ENCODE measurements at places on chromosomes 7 and 10.

- no peak for DNase-seq
These were observed 253.6 kb upstream of the NPVF start for GRCh38 chr7:25481891-25482290.

GRCh38 chr7:25028370-25029021 lies 48.5 kb upstream of the OSBPL3 start:
- peak; percentile 13 for DNase-seq

GRCh38 chr7:41786944-41787343 lies 84.1 kb upstream of the INHBA start:
- DNase-seq, result no peak

- no peak for DNase-seq
These were observed 180.9 kb downstream of the ANK3 start for GRCh38 chr10:60208676-60209269.

- no peak for DNase-seq
These were observed 104.6 kb upstream of the DNAJB12 start for GRCh38 chr10:72459301-72459700.

GRCh38 chr10:124226271-124227054 lies 133.1 kb upstream of the CHST15 start:
- DNase-seq, result no peak

GRCh38 chr10:51321980-51322379 lies 247.7 kb downstream of the PRKG1 start:
- DNase-seq, result no peak

DNA sequence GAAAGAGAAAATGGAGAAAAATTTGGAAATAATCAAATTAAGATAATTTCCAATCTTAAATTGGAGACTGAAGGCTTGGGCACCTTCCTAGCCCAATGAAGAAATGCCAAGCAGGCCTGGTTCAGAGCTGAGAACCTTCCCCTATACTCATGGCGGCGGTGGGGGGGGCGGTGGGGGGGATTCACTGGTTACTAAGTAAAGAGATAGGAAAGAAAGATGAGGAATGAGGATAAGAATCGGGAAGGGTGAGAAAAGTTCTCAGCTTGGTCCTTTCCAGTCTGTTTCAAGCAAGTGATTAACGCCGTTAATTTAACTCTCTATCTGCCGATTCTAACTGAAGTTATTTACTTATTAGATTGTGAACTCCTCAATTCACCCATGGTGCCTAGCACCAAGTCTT lies 41.5 kb downstream of the DPY19L1 start:
- no peak for DNase-seq

GRCh38 chr7:95316588-95316987 lies 7.7 kb downstream of the PON1 start:
- no peak for DNase-seq

DNA sequence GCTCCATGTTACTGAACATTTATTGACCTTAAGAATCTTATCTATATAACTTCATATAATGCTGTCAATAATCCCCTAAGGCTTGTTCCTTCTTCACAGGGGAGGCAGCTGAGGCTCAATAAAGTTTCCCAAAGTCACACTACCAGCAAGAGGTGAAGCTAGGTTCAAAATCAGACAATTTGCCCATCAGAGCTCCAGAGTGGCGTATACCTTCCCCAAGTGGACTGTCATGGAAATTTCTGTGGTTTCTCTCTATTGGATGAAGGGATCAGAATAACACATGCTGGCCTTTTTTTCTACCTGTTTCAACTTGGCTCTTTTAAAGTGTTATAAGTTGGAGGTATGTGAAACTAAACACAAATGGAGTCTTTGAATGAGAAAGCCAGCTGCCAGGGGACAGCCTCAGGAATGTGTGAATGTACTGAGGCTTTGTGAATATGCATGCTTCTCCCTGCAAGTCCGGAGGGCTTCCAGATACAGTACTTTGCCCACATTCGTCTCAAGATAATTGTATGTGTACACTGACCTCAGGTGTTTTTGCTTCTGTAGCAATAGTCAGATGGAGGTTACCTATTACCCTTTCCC lies 656.3 kb upstream of the CELF2 start:
- no peak for DNase-seq

- no peak for DNase-seq
These were observed 176.8 kb upstream of the TBX20 start for GRCh38 chr7:35430547-35431153.

DNA sequence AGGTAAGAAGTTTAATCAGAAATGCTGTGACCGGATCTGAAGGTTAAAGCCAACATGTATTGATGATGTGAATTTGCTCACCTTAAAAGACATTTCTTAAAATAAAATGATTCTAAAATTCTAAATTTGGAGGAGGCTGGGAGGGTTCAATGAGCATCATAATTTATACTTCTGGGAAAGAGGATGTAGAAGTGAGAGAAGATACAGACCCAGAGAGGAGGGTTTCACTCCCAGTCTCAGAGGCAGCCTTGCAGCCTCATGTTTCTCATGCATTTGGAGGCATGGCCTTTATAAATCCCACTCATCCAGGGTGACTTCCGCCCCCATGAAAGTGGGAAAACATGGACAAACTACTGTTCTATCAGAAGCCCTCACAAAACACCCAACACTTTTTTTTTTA lies 305.6 kb upstream of the PITRM1 start:
- no peak for DNase-seq

- no peak for DNase-seq
These were observed 104.6 kb downstream of the CALN1 start for GRCh38 chr7:72307566-72307965.

- no peak for DNase-seq
These were observed 98.9 kb downstream of the KMT2C start for GRCh38 chr7:152336754-152337368.

DNA sequence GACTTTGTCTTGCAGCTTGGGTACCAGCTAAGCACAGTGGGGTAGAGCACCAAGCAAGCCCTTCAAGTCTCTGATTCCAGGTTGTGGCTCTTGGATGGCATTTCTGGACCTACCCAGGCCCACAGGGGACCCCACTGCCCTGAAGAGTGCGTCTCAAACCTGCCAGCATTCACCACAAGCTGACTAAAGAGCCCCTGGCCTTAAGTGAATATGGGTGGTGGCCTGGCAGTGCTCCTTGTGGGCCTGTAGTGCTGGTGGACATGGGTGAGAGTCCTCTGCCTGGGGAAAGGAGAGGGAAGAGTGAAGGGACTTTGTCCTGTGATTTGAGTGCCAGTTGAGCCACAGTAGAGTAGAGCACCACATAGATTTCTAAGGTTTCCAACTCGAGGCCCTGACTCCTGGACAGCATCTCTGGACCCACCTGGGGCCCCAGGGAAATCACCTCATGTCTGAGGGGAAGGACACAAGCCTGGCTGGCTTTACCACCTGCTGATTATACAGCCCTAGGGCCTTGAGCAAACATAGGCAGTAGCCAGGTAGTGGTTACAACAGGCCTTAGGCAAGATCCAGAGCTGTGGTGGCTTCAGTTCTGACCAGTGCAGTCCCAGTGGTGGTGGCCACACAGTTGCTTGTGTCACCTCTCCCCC lies 23.7 kb downstream of the GSDME start:
- DNase-seq, result no peak

DNA sequence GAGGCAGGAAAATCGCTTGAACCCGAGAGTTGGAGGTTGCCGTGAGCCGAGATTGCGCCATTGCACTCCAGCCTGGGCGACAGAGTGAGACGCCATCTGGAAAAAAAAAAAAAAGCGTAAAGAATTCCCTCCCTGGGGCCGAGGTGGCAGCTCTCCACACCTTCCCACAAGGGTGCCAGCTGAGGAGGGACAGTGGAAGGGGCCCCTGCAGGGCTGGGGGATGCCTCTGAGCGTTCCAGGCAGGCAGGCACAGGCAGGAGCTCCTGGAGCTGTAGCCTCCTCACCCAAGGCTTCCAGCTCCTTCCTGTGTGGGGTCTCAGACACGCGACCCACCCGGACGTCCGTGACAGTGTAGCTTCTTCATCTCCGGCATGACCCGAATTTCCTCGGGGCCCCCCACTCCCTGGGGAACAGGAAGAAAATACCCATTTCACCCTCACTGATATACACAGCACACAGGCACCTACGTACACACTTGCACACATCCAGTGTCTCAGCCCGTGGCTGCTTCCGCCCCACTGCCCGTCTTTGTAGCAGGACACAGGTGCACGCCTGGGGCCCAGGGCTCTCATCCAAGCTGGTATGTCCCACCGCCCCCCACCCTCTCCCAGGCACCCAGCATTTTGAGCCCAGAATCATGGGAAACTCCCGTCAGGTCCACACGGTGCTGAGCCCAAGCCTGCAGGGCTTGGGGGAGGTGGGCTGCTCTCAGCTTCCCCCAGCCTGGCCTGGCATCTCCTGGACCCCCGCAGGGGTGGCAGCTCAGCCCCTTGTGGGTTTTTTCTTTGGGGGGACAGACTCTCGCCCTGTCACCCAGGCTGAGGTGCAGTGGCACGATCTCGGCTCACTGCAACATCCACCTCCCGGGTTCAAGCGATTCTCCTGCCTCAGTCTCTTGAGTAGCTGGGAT lies 25.7 kb downstream of the GRIFIN start:
- DNase-seq, result no peak

DNA sequence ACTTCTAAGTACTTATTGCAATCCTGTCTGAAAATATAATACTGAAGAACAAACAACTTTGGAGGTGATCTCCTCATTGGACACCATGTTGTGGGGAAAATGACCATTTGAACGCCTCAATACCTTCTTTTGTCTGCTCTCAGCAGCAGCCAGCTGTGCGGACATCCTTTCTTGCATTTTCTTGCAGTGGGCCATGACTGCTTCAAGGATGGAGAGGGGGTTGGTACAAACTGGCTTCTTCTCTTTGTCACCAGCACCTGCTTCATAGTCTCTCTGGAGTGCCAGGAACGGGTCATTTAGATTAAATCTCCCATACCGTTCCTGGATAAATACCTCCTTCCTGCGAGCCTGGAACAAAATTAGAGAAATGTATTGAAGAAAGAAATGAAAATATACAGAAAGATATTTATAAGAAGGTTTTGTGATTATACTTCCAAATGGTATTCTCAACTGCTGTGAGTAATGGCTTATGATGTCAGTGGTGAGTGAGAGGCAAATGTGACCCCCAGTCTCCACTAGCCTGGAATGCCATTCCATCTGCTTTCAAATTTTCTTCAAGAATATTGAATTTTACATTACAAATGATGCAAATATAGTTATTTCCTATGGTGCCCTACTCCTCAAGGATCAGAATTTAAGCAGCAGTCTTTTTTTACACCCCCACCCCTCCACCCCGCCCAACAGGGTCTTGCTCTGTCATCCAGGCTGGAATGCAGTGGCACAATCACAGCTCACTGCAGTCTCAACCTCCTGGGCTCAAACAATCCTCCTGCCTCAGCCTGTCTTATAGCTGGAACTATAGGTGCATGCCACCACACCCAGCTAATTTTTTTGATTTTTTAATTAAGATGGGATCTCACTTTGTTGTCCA lies 62.4 kb downstream of the CTTNBP2 start:
- DNase-seq, result no peak

DNA sequence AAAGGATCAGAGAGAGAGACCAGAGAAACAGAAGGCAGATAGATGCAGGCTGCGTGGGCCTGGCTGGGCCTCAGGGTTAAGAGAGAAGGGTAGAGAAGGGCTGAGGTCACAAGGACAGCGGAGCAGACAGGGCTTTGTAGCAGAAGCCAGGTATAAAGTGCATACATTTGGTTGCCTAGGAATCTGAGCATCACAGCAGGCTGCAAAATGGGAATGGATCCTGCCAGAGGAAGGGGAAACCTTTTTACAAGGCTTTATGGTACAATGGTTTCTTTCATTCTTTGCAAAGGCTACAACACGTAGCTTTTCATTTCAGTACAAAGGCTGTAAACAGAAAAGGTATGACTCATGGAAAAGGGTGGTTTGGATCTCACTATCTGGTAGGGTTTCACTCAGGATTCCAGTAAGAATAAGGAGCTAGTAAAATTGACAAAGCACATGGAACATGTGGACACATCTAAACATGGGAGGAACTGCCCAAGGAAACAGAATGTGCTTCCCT lies 275.1 kb downstream of the DOCK4 start:
- DNase-seq, result no peak

- DNase-seq, result no peak
These were observed 58.5 kb upstream of the INPP5A start for GRCh38 chr10:132479024-132479602.

DNA sequence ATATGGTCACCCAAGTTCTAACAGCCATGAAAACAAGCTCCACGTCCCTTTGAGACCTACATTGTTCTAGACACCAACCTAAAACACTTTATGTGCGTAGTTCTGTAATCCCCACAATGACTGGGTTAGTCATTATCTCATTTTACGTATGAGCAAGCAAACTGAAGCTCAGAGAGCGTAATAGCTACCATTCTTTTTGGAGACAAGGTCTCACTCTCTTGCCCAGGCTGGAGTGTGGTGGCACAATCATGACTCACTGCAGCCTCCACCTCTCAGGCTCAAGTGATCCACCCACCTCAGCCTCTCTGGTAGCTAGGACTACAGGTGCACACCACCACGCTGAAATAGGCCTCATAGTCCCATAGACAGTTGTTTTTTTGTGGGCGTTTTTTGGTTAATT lies 10.5 kb downstream of the DAGLB start:
- DNase-seq, result no peak

GRCh38 chr10:61169294-61169693 lies 225.3 kb upstream of the RHOBTB1 start:
- DNase-seq, result no peak

DNA sequence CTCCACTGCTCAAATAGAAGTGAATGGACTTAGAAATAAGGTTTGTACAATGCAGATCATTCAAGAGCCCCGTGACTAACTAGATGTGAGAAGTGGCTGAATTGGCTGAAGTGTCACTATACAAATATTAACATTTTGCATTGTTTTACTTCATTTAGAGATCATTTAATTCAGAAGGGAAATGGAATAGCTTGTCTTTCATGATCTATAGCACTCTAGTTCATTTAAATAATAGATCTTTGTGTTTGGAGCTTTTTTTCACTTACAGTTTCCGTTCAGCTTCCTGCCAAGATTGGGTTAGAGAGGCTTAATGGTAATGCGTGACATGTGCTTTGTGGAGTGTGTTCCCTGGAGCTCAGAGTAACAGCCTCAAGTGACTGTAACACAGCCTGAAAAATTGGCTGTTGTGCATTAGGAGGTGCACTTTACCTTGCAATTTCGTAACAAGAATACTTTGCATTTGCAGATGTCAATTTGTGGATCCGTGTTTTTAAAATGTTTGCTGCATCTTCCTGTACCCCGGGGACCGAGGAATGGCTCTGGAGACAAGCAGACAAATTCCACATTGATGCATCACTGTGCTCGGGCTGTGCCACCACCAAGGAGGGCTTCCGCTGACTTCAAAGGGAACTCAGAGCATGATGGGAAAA lies 170.3 kb downstream of the NRP1 start:
- no peak for DNase-seq

- DNase-seq, result no peak
These were observed 104.9 kb downstream of the BUB3 start for GRCh38 chr10:123259081-123259480.

DNA sequence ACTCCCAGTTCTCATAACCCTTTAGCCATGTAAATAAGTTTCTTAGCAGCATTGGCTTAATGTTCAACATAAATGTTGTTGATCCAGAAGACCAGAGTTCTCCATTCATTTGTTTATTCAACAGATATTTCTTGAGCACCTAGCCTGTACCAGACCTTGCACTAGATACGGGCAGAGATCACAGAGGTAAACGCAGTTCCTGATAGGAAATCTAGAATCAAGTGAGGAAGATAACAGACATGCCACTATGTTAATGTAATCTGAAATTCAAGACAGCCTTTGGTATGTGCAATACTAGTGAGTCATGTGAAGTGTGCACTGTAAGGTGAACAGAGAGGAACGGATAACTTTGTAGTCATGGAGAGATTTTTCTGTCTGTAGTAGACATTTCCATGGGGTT lies 3.0 kb downstream of the BUB3 start:
- no peak for DNase-seq

- no peak for DNase-seq
These were observed 1.4 kb downstream of the FZD1 start for GRCh38 chr7:91265693-91266066.

All from T-helper 1 cell (primary cell).